ENCODE measurements at places on chromosomes 1 and 21.

GRCh38 chr1:1217621-1218523 lies 3.9 kb upstream of the TNFRSF4 start:
- DNase-seq = no peak

GRCh38 chr1:48932366-48932765 lies 155.7 kb upstream of the BEND5 start:
- no peak for DNase-seq

DNA sequence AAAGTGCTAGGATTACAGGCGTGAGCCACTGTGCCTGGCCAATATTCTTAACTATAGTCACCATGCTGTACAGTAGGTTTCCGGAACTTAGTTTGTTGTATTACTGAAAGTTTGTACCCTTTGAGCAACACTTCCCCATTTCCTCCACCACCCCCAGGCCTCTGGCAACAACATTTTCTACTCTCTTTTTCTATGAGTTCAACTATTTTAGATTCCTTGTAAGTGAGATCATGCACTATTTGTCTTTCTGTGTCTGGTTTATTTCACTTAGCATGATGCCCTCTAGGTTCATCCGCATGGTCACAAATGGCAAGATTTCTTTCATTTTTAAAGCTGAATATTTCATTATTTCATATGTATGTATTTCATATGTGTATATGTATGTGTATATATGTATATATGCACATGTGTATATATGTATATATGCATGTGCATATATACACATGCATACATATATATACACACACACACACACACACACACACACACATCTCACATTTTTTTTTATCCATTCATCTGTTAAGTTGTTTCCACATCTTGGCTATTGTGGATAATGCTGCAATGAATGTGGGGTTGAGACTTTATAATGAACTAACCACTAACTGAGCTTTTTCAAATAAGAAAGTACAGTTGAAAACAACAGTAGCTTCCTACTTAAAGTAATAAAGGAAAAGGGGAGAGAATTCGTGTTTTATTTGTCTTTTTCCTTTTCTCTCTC lies 256.8 kb upstream of the C1orf105 start:
- DNase-seq = no peak

DNA sequence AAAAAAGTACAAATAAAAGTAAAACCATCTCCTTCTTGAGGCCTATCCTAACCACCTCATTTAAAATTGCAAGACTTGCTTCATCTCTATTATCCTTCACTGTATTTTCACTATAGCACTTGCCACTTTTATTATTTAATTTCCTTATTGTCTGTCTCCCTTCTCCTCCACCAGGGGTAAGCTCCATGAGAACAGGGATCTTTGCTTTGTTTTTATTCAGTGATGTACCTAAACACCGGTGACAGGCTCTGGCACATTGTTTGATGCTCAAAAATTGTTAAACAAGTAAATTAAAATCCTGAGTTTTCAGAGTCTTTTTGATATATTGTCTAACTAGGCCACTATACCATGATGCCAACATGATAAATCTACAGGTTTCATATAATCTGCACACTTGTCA lies 17.2 kb upstream of the SPEN start:
- no peak for DNase-seq

DNA sequence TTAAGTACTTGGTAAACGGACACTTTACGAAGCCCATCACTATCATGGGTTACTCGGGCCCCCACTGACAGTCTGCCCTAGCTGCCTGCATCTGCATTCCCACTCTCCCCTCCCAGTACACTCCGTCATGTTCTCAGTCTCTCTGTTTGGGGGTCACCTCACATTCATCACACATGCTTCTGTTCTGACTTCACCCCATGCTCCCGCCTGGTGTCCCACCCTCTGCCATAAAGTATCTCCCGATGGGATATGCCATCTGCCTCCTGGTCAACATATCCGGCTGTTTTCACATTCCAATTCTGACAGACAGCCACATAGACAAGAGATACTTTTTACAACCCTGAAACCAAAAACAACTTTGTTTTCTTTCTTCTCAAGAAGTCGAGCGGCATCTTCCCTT lies 1.0 kb downstream of the OLFML2B start:
- DNase-seq = no peak

DNA sequence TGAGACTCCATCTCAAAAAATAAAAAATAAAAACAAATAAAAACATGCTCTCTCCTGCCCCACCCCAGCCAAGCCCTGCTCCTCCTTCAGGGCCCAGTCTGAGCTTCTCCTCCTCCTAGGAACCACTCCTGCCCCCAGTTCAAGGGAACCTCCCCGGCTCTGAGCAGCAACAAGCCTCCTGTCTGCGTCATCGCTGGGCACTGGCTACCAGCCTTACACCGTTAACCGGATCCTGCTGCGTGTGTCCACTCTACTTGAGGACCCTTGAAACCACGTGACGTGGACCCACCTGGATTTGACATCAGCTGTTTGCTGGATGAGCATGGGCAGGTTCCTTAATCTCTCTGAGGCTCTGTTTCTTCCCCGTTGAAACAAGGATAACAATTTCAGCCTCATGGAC lies 1.6 kb upstream of the TAS1R2 start:
- no peak for DNase-seq

GRCh38 chr1:19260211-19261138 lies 8.9 kb downstream of the MRTO4 start:
- DNase-seq = no peak

DNA sequence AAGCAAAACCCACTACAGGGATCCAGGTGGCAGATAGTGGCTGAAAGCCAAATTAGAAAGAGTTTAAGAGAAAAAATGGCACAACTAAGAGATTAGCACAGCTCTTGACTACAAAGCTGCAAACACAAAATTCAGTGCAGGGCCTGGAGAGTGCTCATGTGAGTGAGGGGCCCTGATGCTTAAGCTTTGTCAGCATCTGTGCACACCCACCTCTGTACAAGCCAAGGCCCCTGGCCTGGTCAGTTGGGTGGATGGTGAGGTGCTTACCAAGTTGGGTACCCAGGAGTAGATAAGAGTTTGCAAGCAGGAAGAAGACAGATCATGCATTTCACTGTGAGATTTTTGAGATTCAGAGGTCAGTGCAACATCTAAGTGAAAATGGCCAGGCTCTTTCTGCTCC lies 62.7 kb upstream of the ATP1B1 start:
- no peak for DNase-seq

- peak; percentile 30 for DNase-seq
Observed at GRCh38 chr1:221478050-221478949, 263.6 kb downstream of the DUSP10 start.

- DNase-seq = no peak
Observed at GRCh38 chr21:27043377-27043776, 76.5 kb upstream of the ADAMTS5 start.

DNA sequence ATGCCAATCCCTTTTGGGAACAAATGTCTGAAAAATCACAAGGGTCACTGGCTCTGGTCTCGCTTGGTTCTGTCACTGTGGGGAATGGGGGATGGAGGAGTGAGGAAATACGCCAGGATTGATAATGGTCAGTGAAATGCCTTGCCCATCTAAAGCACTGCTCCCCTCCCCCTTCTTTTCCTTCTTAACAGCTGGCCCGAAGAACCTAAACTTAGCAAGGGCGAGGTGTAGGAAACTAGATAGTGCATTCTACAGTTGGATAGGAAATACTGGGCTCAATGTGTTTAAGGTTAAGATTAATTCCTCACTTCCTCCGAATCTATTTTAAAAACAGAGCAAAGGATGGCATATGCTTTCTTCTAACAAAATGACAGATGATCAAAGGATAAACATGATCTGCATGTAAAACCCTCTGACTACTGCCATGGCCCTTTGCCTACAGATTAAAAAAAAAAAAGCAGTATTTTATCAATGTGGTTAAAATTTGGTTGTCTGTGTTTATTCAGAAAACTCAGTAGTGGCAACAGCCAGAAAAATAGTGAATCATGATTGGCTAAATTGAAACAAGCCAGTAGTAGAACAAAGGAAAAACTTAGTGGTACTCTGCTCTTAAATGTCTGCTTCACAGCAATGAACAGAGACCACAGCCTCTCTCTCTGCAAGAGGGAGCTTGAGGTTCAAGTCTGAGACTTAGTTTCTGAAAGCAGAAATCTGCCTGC lies 86.1 kb upstream of the VAV3 start:
- DNase-seq = no peak

DNA sequence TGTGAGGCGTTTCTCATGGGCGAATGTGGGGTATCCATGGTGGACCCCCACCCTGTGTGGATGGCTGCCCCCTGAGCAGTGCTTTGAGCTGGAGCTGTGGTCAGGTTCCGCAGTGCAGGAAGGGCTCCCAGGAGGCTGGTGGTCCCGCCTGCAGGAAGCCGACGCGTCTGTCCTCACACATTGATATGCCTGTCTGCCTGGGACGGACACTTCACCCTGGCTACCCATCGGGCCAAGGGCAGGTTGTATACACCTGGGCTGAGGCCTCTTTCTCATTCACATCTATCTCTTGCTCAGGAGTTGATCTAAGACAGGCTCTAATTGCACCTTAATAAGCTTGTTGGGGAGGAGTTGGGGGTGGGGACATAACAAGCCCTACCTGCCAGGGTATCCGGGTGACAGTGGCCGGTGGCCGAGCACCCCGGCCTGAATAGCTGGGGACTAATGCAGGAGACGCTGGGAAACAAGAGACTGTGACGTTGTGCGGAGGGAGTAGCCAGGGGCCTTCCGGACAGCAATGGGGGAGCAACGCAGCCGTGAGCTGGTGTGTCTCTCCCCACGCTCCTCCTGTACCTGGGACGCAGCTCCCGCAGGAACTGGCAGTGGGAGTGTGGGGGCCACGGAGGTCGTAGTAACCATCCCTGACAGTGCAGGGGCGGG lies 21.7 kb downstream of the PDXK start:
- DNase-seq = no peak

GRCh38 chr1:107433635-107434360 lies 293.0 kb downstream of the NTNG1 start:
- DNase-seq = no peak

GRCh38 chr21:43953021-43953420 lies 59.1 kb upstream of the TRAPPC10 start:
- no peak for DNase-seq

DNA sequence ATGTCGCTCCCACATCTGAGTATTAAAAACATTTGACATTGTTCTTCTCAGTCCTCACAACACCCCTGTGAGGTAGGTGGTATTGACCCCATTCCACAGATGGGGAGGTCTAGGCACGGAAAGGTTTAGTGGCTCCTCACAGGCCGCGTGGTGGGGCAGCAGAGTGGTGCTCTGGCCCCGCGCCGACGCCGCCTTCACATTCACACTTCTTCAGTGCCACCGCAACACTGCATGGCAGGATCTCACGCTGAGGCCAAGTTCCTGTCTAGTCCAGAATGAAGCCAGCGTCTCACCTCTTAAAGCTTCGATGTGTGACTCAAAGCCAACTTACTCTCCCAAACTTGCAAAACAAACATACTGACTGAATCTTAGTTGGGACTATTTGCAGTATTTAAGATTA lies 12.1 kb downstream of the ICMT start:
- DNase-seq = no peak

DNA sequence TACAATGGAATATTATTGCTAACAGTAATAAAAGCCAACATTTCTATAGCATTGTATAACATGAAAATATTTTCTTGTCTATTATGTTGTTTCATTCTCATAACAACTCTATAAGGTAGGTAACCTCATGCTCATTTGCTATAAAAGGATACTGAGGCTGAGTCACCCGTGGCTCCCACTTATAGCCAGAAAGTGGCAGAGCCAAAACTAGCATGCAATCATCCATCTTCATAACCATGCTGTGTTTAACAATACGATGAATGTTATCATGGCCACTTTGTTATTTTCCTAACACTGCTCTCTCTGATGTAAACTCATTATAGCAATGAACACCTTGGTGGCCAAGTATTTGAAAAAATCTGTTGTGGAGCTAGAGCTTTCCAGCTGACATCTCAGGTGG lies 80.8 kb upstream of the JUN start:
- no peak for DNase-seq

- DNase-seq = no peak
Observed at GRCh38 chr1:91594383-91595055, 93.9 kb downstream of the CDC7 start.

GRCh38 chr1:26161415-26162219 lies 2.7 kb downstream of the FAM110D start:
- DNase-seq = no peak

- no peak for DNase-seq
Observed at GRCh38 chr1:201655243-201655642, 116.3 kb downstream of the NAV1 start.

DNA sequence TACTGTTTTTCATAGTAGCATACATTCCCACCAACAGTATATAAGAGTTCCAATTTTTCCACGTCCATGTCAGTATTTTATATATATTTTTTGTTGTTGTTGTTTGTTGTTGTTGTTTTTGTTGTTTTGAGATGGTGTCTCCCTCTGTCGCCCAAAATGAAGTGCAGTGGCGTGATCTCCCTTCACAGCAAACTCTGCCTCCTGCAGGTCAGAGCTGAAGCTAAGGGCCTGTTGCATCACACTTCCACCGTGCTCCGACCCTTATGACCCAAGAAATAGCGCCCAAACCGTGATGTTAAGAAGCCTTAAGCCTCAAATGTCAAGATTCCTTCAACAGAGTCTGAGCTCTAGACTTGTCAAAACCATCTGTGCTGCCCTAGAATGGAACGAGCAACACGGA lies 2032.3 kb downstream of the MRPL39 start:
- DNase-seq = no peak

DNA sequence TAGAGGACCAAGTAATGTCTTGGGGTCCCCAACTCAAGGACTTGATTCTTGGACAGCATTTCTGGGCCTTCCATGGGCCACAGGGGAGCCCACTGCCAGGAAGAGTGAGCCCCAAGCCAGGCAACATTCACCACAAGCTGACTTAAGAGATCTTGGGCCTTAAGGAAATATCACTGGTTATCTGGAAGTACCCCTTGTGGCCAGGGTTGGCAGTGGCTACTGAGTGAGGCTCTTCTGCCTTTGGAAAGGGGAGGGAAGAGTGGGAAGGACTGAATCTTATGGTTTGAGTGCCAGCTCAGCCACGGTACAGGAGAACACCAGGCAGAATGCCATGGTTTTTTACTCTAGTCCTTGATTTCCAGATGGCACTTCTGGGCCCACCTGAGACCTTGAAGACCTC lies 228.9 kb upstream of the RGS18 start:
- no peak for DNase-seq

- no peak for DNase-seq
Observed at GRCh38 chr1:41883507-41883906, 35.2 kb downstream of the HIVEP3 start.

DNA sequence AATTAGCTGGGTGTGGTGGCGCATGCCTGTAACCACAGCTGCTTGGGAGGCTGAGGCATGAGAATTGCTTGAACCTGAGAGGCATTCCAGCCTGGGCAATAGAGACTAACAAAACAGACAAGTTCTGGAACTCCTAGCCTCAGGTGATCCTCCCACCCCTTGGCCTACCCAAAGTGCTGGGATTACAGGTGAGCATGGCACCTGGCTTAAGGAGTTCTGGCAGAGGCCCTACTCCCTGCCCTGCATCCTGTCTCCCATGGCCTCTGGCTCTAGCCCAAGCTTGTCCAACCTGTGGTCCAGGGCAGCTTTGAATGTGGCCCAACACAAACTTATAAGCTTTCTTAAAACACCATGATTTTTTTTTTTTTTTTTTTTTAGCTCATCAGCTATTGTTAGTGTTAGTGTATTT lies 20.4 kb downstream of the TOMM20 start:
- no peak for DNase-seq

- no peak for DNase-seq
Observed at GRCh38 chr1:16151196-16151994, 4.5 kb downstream of the EPHA2 start.

- no peak for DNase-seq
Observed at GRCh38 chr1:228081578-228082213, 812 bp upstream of the ARF1 start.

Data from iPS DF 19.7 (cell line).